Fibroblast of skin of scalp (primary cell): ENCODE measurements at places on chromosomes 4 and X.
A peak's percentile ranks its signal among the peaks of the same experiment; 100 is the strongest.

DNA sequence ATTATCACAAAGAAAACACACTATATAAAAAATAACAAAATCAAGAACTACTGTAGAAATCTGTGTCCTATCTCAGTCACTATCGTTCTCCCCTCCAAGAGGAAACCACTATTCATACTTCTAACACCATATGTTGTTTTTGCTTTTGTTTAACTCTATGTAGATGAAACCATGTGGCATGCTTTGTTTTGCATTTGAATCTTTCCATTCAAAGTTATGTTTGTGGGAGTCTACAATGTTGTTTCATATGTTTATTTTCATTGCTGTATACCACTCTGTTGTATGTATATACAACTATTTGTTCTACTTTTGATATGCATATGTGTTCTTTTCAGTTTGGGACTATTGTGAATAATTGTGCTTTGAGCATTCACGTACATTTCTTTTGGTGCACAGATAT is 116.1 kb downstream of the PABPC4L start:
- no peak for DNase-seq

DNA sequence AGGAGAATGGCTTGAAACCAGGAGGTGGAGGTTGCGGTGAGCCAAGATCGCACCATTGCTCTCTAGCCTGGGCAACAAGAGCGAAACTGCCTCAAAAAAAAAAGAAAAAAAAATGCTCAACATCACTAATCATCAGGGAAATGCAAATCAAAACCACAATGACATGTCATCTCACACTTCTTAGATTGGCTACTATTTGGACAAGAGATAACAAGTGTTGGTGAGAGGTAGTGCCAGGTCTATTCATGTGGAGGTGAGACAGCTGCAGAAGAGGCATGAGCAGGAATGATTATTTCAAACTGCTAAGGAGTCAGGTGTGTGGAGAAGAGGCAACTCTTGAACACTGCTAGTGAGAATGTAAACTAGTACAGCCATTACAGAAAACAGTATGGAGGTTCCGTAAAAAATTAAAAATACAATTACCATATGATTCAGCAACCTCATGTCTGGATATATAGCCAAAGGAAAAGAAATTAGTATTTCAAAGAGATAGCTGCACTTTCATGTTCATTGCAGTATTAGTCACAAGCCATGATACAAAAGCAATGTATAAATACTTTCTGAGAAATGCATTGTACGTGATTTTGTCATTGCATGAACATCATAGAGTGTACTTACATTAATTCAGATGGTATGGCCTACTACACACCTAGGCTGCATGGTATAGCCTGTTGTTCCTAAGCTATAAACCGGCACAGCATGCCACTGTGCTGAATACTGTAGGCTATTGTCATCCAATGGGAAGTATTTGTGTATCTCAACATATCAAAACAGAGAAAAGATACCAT is 75.3 kb downstream of the TMEM144 start:
- no peak for DNase-seq

GRCh38 chr4:158532556-158533231 is 11.0 kb downstream of the RXFP1 start:
- DNase-seq, result no peak

GRCh38 chrX:9562851-9563250 is 98.0 kb downstream of the TBL1X start:
- peak; percentile 90 for DNase-seq

GRCh38 chrX:11040405-11040804 is 70.7 kb upstream of the HCCS start:
- no peak for DNase-seq

DNA sequence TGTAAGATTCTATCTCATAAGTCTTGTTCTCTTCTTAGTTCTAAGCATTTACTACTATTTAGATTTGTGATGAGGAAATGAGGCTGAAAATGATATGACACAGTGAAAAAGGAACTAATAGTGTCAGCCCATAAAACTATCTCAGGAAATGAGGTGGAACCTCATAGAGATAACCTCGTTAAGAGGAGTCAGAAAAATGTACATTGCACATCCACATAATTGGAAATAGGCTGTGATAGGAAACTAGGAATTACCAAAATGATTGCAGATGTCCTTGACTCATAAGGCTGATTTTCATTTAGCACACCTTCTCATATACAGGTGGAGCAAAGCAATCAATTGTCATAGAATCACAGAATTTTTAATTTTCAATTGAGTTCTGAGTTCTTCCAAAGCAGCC is 26.8 kb downstream of the ANXA10 start:
- no peak for DNase-seq

- no peak for DNase-seq
Measured at GRCh38 chr4:7650606-7651385, 216.1 kb upstream of the PSAPL1 start.
